ENCODE measurements at places on chromosomes 2 and 18.

DNA sequence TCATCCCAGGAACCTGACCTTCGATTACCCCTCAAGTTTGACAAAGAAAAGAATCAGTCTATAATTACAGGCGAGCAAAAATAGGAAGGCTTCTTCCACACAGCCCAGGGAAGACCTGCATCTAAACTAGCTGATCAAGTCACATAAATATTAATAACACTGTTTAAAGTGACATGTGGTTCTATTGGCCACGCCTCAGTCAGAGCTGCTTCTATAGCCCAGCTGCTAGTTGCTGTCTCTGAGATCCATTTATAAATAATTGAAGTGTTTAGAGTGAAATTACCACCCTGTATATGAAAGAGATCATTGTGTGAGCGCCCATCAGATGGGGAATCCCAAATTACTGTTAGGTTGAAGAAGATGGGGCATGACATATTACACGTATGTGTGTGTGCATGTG lies 426.0 kb downstream of the CDH2 start:
- DNase-seq: no peak

GRCh38 chr2:78293768-78294167 lies 731.7 kb upstream of the REG3G start:
- no peak for DNase-seq

DNA sequence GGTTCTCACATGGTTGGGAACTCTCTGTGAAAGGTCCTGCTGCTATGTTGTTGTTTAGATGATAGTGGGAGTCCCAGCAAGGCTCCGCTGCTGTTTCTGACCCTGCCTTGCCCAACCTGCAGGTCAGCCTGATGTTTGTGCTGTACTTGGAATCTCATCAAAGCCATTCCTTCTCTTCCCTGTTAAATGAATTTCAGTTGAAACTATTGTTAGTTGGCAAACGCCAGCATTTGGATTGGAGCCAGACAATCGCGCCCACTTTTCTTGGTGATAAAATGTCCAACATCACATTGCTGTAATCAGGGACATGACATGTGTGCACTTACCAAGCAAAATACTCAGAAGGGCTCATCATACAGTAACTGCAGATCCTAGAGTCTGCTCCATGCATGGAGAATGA lies 12.8 kb upstream of the TWSG1 start:
- DNase-seq: no peak

DNA sequence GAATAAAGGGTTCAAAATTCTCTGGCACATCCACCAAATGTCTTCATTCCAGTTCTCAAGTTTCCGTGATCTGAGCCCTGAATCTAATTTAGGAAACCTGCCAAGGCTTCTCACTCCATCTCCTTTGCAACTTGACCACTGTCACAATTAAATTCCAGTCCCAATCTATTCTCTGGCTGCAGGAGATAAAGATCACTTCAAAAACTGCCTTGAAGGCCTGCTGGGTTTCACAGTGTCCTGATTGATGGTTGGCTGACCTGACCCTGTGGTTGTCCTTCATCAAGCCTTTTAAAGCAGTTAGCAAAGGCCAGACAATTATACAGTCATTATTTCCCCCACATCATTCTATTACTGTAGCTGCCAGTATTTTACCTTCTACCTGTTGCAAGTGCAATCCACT lies 60.3 kb upstream of the DNAJC10 start:
- DNase-seq: no peak

- DNase-seq: no peak
These were observed 81.3 kb downstream of the VSNL1 start for GRCh38 chr2:17621781-17622180.

DNA sequence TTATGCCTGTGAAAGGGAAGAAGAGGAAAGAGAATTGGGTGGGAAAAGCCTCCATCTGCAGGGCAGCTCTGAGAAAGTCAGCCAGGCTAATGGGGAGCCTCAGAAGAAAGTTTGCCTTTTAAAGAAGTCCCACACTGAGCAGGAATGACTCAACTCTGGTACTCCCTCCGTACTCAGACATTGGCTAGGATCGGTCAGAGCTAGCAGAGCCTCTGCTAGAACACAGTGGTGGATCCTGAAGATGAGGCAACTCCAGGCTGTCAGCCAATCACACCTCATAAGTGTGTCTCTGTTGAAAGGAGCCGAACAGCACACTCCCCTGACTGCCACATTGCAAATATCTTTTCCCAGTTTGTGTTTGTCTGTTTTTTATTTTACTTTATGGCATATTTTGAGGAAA lies 96.9 kb downstream of the HNRNPLL start:
- DNase-seq: no peak

- no peak for DNase-seq
These were observed 358.9 kb upstream of the ETAA1 start for GRCh38 chr2:67038195-67038594.

GRCh38 chr18:5253910-5254309 lies 41.6 kb downstream of the ZBTB14 start:
- DNase-seq: no peak

- no peak for DNase-seq
These were observed 216.9 kb upstream of the RAB6C start for GRCh38 chr2:129762386-129763189.

GRCh38 chr2:133204421-133204820 lies 363.8 kb downstream of the NCKAP5 start:
- DNase-seq: no peak

DNA sequence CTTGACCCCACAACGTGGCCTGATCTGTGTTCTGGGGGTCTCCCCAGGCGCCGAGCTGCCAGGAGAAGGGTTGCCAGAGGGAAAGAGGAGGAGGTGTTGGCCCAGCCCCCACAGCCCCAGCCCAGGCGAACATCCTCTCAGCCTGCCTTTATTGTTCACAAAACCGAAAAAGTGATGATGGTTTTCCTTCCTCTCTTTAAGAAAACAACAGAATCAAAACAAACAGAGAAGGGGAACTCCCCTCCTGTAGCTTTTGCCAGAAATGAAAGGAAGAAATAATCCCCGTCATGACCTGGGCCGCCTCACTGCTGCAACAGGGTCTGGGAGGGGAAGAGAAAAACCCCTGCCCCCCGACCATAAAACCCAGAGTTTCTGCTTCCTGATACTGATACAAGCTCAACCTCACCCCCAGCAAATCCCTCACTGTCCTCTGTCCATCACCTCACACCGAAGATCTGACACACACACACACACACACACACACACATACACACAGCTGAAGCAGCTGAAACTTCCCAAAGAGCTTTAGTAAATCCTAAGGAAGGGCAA lies 52.0 kb downstream of the ZFP36L2 start:
- no peak for DNase-seq

GRCh38 chr2:211944572-211944971 lies 594.0 kb downstream of the ERBB4 start:
- no peak for DNase-seq

GRCh38 chr2:227228061-227228667 lies 63.7 kb downstream of the COL4A3 start:
- DNase-seq: no peak

- DNase-seq: no peak
These were observed 16.9 kb downstream of the HS1BP3 start for GRCh38 chr2:20633794-20634506.

- DNase-seq: no peak
These were observed 288.1 kb downstream of the CCDC178 start for GRCh38 chr18:33152376-33152775.

DNA sequence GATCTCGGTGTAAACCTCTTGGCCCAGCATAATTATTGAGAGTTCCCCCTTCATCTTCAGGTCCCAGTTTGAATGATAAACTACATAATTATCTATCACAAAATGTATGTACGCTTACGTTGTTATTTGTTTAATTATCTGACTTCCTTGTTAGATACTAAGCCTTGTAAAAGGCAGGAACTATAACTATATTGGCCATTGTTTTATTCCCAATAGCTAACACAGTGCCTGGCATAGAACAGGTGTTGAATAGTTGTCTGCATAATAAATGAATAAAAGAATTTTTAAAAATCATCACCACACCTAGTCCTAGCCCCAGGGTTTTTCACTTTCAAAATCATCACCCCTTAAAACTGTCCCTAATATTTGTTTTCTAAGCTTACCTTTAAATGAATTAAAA lies 207.9 kb downstream of the MREG start:
- DNase-seq: no peak

- no peak for DNase-seq
These were observed 51.7 kb downstream of the ARMC9 start for GRCh38 chr2:231250146-231250545.

- no peak for DNase-seq
These were observed 44.8 kb upstream of the RAB6D start for GRCh38 chr2:131408778-131409177.

DNA sequence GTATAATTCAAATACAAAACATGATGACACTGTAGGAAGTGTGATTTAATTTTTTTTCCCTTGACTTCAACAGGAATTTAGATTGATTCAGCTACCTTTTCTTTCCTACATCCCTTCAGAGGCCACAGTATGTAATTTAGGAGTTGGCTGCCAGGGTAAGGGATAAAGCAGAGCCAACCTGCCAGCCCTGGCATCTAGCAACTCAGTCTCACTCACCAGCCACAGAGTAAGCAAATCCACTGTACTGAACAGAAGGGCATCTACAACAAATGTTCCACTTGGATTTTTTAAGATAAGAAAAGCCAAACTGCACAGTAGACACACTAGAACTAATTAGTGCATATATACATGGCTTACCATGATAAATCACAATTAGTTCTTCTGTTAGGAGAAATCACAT lies 54.3 kb upstream of the PEX13 start:
- DNase-seq: no peak

- DNase-seq: no peak
These were observed 41.5 kb downstream of the SP140 start for GRCh38 chr2:230267059-230267458.

GRCh38 chr18:26502823-26503222 lies 45.5 kb downstream of the KCTD1 start:
- DNase-seq: no peak

DNA sequence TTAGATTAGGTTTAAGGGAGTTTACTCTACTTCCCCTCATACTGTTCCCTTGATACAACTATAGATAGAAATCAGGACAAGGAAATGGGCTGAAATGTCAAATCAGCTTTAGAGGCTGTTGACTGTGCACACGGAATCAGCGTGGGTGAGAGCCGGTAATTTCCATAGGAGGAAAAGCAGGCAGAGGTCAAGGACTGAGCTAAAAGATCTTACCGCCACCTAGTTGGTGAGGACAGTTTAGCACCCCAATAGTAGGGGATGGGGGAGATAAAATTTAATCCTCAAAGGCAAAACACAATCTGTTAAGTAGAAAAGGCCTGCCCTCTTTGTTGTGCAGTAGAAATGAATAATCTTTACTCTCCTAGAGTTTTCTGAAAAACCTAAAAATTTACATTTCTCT lies 1154.5 kb upstream of the CHAC2 start:
- DNase-seq: no peak

DNA sequence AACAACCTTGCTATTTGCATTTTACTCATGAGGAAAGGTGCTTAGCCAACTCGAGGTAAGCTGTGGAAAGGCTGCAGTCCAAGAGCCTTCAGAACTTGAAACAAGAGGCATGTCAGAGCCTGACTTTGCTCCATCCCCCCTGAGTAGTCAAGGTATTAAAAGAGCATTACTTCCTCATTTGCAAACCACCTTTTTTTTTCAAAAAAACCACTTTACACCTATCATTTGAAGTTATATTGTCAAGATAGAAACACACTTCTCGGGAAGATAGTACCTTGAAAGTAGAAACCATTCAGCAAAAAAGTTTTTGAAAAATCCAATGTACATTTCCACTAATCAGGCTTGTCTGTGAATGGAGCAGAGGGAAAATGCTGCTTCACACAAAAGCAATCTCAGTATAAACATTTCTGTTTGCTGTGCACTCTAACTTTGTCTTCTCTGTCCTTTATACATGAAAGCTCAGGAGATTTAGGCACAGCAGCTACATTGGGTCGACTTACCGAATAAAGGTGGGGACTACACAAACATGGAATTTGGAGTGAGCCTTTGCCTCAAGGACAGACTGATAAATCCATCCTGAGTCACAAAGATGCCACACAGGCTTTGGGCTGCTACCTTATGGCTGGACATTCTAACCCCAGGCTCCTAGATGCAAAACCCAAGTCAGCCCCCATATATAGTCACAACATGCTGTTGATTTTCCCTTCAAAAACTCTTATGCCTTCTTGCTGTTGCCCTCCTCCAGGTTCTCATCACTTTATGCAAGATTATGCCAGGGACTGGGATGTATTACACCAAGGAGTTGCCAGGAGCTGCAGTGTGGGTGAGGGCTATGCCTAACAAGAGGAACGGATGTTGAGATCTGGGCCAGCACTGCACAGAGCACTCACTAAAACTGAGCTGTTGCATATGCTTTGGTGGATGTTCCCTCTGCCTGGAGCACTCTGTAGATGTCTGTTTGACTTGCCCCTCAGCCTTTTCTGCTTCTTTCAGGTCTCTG lies 41.4 kb upstream of the EML4 start:
- DNase-seq: peak; percentile 53

- DNase-seq: no peak
These were observed 53.0 kb downstream of the POMC start for GRCh38 chr2:25115249-25115883.

DNA sequence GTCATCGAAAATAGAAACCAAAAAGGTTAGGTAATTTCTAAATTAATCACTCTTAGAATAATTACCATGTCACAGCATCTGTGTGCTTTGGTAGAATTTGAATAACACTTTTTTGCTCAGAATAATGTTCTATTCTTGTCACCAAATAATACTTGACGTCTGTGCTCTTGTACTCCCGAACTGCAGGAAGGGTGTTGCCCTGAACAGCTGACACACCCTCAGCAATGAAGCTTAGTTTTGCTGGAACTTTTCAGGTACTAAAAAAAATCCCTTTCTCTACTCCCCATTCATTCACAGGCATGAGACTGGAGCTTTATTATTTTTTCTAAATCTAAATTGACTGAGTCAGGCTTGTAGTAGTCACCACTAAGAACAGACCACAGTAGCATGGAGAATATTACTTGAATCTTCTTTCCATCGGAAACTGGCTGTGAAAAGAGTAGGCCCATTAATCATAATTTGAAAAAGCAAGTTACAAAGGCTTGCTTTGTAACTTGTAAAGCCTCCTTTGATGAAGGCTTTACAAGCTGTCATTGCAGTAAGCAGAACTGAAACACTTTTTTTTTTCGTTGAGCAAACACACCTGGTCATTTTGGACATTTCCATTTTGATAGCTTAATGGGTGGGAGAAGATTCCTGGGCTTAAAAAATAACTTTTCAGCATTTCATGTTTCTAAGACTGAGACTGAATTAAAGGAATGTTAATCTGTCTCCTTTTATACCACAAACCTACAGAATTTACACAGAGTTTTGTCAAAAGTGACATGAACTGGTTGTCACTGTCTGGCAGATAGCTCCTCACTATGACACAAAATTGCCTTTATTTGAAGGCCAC lies 70.3 kb upstream of the PELI1 start:
- no peak for DNase-seq

- no peak for DNase-seq
These were observed 15.9 kb upstream of the C1QL2 start for GRCh38 chr2:119174216-119174992.

DNA sequence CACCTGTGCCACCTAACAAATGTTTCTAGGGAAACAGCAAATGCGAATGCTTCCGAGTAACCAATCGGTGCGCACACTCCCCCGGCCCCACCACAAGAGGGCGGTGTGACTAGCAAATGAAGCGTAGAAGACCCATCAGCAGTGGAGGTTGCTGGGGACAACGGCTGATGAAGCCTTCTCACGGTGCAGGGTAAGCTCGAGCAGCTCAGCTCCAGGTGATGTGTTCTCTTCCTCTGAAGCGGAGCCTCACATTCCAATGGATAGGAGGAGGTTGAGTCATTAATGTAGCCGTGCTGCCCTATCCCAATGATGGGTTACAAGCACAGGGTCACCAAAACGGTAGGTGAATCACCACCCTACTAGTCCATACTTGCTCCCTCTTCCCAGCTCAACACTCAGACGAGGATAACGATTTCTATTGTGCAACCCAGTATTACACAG lies 127.6 kb upstream of the TWIST2 start:
- no peak for DNase-seq

All from posterior cingulate gyrus (tissue), 11 donors.